ENCODE measurements at places on chromosomes 4 and X. TPM values are rescaled to one million over a fixed set of nuclear protein-coding genes. Genes with fewer than 3 reads are reported as not detected.
A peak's percentile ranks its signal among the peaks of the same experiment; 100 is the strongest.

GRCh38 chr4:105808750-105809041 is 86.6 kb upstream of the NPNT start:
- peak; percentile 86 for DNase-seq

DNA sequence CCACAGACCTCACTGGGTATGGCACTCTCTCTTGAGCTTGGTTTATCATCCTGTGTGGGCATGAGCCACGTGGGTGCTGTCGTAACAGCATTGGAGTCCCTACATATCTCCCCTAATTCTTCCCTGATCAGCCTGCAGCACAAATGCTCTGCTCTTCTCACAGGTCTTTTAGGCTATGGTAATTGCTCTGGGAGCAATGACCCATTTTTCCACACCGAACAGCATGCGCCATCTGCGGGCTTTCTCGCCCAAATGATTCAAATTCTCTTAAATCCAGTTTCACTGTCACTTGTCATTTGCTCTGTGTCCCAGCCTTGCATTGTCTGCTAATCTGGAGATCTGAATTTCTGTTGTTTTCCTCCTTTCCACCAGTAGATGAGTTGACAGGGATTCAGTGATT is 48.9 kb upstream of the GATB start:
- DNase-seq, result no peak

TCP11X2 gene
- total RNA-seq, result not detected

SPANXA1 gene
- not detected for total RNA-seq

REPS2 gene
- total RNA-seq, result 1.7 TPM

CLGN gene
- 4.1 TPM for total RNA-seq
